ENCODE measurements at places on chromosomes 7 and 10.

DNA sequence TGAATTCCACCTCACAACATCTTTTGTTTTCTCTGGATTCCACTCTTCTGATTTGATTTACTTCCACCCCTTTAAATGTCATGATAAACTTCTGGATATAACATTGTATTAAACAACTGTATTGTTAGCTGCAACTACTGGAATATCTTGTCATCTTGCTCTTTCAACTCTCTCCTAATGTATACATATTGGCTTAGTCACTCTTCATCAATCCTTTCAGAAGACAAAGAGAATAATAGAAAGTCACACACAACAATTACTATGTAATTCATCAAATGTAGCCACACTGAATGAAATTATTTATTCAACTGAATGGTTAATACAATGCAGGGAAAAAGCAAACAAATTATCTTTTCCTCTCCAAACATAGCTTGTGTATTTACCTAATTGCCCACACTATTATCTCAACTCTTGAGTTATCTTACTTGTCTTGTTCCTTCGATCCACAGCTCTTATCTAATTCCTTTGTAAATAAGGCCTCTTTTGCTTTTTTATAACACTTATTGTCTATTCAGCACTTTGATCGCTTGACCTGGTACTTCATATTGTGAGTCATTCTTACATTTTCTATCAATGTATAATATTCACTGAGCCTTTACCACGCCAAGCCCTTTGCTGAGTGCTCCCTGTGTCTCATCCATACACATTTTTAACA is 16.7 kb downstream of the SEMA3A start:
- no peak for DNase-seq

DNA sequence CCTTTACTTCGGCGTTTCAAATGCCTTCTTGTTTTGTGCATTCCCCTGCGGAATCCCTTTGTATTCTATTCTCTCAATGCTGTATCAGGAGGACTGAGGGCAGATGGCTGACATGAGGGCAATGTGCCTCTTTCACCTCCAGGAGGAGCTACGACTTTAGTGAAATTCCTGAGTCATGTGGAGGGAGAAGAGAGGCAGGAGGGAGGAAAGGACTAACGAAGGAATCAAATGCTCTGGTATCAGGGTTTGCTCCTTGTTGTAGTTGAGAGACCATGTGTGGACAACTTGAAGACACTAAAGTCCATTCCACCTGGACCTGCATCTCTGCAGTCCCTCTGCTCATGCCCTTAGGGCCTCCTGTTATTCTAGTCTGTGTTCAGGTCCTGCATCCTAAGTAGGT is 40.2 kb upstream of the PRSS58 start:
- DNase-seq = no peak

- no peak for DNase-seq
Observed at GRCh38 chr10:117071286-117072050, 66.5 kb upstream of the SHTN1 start.

GRCh38 chr7:84231157-84231556 is 36.6 kb upstream of the SEMA3A start:
- no peak for DNase-seq

DNA sequence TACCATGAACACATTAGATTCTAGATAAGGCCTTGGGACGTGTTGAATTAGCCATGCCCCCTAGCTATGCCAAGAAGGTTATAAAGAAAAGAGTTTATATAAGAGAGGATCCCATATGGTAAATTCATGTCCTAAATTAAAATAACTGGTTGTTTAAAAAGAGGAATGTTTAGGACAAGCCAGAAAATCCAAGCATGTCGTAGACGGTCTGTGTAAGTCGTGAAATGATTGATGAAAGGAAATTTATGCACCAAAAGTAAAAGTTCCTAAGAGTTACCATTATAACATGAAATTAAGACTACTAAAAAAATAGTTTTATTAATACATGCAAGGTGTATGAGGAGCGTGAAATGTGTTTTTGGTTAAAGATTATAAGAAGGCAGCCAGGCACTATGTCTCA is 624.9 kb downstream of the ARL4A start:
- no peak for DNase-seq

GRCh38 chr10:26365681-26366358 is 72.3 kb upstream of the APBB1IP start:
- no peak for DNase-seq

DNA sequence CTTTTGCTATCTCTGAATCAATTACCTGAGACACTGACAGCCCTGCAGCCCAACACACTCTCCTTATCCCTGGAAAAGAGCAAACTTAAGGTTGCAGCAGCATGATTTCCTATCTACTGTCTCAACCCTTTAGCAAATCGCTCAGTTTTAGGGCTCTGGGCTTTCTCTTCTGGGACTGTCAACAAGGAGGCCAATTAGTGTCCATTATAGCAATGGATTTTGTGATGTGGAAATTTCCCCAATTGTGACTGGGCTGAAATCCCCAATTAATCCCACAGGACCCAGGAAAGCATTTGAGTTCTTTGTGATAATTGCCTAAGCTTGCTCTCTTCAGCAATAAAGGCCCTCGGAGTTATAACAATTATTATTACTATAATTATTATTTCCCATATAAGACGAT is 197.0 kb downstream of the ZNF438 start:
- DNase-seq = no peak

DNA sequence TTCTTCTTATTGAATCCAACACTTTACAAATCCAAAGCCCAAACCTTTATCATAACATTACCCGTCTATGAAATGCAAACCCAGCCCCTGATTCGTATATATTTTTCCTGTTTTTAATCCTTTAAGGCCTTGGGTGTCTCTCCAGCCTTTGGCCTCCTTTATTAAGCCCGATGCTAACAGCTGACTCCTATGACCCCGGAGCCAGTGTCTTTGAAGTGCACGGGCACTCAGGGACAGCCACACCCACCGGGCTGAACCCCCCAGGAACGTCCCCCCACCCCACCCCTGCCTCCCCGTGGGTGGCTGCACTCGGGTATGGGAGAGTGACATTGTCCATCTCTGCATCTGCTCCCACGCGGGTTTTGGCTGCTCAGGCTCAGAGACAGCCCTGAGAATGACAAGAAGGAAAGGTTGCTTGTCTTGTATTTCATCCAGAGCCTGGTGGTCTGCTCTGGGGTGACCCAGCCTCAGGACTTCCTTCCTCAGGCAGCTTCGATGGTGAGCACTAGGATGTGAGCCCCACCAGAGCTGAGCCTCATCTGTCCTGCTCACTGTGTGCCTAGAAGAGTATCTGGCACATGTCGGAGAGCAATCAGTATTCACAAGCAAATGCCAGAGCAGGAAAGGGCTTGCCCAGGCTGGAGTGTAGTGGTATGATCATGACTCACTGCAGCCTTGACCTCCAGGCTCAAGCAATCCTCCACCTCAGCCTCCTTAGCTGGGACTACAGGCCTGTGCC is 210.4 kb downstream of the SKIDA1 start:
- DNase-seq = no peak

- no peak for DNase-seq
Observed at GRCh38 chr10:26336979-26337378, 101.2 kb upstream of the APBB1IP start.

DNA sequence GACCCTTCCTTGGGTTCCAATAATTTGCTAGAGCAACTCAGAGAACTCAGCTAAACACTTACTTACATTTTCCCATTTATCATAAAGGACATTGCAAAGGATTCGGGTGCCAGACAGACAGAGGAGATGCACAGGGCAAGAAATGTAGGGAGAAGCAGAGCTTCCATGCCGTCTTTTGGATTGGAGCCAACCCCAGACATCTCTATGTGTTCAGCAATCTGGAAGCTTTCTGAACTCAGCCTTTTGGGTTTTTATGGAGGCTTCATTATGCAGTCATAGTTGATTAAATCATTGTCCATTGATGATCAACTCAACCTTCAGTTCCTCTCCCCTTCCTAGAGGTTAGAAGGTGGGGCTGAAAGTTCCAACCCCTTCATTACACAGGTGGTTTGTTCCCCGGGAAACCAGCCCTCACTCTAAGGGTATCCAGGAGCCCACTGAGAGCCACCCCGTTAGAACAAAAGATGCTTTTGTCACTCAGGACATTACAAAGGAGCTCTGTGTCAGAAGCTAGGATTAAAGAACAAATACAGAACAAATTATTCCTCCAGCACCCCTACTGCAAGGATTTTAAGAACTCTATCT is 211.9 kb upstream of the VSTM2A start:
- no peak for DNase-seq

DNA sequence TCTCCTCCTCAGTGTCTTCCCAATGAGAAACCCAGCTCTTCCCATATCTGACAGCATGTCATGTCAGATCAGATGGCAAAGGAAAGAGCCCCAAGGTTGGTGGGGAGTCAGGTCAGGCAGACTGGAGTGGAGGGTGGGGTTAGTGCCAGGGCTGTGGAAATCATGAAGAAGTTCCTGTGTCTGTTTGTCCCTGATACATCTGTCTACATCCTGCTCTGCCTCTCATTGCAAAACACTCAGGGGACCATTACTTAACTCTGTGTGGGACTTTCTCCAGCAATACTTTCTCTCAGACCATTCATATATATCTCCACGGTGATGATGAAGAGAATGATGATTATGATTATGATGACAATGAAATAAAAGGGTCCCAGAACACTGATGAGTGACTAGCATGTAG is 3.3 kb downstream of the PRRT4 start:
- DNase-seq = no peak

GRCh38 chr10:117541909-117542705 is 439 bp upstream of the EMX2 start:
- no peak for DNase-seq

DNA sequence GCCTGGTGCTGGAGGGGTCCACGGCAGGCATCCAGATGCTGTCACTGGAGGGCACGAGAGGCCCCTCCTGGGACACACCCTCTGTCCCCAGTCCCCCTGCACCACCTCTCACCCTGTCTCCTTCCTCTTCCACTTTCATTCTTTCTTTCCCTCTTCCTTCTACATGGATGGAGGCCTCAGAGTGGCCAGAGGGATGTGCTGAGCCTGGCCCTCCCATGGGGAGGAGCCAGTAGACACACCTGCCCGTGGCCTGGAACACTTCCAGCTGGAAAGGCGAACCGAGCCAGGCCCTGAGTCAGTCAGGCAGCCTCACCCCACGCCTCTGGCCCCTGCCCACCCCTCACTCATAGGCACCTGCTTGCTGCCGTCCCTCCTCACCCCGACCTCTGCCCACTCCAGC is 55.9 kb upstream of the MXI1 start:
- no peak for DNase-seq

GRCh38 chr7:7449055-7449454 is 86.6 kb downstream of the COL28A1 start:
- DNase-seq = no peak

- no peak for DNase-seq
Observed at GRCh38 chr10:19937989-19938388, 121.8 kb downstream of the PLXDC2 start.

- DNase-seq = no peak
Observed at GRCh38 chr10:71757399-71757922, 15.9 kb downstream of the VSIR start.

DNA sequence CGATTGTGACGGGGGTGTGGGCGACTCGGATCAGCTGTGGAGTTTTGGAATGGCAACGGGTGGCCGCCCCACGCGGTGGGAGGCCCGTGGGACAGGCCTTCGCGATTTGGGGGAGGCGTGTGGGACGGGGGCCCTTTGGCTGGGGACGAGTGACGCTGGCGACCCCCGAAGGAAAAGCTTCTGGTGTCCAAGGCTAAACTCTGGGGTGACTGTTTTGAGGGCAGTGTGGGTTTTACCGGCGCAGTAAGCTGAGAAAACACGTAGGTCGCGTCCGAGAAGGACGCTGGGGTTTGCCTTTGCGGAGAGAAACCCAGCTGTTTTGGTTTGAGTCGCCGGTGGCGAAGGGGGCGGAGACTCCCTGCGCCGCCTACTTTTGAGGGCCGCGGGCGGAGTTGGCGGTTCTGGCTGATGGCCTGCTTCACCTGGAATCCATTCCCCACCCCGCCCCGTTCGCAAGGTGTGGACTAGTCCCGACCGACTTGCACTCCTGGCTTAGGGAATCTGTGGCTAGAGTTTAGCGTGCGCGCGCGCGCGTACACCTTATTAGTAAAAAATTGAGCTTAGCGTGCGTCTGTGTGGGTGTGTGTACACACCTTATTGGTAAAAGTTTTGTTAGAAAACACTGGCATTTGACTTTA is 606 bp downstream of the TAX1BP1 start:
- DNase-seq = peak; percentile 66

GRCh38 chr10:35493196-35494118 is 111.7 kb upstream of the GJD4 start:
- no peak for DNase-seq

GRCh38 chr10:102072673-102073527 is 7.8 kb downstream of the HPS6 start:
- DNase-seq = peak; percentile 58

DNA sequence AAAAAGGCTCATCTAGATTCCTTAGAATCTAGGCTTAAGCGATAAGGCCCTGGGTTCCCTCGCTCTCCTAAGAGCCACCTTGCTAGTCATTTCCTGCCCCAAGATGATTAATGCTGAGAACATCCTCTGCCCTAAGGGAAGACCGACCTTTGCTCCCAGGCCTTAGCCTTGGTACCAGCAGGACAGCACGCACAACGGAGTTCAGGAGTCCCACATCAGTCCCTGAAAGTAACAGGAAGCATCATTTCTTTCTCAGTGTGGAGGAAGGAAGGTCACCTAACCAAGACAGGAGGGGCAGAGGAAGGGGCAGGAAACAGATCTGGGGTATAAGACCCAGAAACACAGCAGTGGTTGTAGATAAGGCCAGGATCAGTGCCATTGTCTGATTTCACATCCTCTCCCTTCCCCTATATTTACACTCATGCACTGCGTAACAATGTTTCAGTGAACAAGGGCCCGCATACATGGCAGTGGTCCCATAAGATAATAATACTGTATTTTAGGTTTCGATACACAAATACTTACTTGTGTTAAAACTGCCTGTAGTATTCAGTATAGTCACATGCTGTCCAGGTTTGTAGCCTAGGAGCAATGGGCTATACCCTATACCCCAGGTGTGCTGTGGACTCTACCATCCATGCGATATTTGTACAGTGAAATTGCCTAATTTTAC is 8.1 kb upstream of the FAM107B start:
- no peak for DNase-seq

DNA sequence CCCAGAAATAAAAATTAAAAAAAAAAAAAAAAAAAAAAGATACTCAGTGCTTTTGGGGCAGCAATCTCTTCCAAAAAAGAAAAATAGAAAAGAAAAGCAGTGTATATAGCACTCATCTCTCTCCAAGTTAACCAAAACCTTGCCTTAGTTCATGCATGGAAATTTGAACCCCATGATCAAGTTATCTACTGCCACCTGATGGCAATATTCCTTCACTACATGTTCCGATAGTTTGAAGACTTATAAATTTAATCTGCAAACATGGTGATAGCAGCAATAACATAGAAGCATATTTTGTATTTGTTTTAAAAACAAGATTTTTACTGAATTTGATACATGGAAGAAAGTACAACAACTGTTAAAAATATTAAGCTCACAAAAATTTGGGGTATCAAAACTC is 48.6 kb upstream of the SLIT1 start:
- DNase-seq = no peak

- DNase-seq = no peak
Observed at GRCh38 chr7:143073556-143073955, 21.4 kb downstream of the OR6V1 start.

All from activated CD8-positive, alpha-beta memory T cell treated with anti-CD3 and anti-CD28 coated beads for 48 hours (primary cell).